ENCODE measurements at places on chromosomes 5 and 9.

GRCh38 chr5:149757956-149758355 lies 27.8 kb downstream of the PPARGC1B start:
- no peak for DNase-seq

- DNase-seq, result no peak
These were observed 128.4 kb downstream of the TMEM174 start for GRCh38 chr5:73301208-73301901.

GRCh38 chr5:162068412-162068811 lies 839 bp downstream of the GABRG2 start:
- no peak for DNase-seq

DNA sequence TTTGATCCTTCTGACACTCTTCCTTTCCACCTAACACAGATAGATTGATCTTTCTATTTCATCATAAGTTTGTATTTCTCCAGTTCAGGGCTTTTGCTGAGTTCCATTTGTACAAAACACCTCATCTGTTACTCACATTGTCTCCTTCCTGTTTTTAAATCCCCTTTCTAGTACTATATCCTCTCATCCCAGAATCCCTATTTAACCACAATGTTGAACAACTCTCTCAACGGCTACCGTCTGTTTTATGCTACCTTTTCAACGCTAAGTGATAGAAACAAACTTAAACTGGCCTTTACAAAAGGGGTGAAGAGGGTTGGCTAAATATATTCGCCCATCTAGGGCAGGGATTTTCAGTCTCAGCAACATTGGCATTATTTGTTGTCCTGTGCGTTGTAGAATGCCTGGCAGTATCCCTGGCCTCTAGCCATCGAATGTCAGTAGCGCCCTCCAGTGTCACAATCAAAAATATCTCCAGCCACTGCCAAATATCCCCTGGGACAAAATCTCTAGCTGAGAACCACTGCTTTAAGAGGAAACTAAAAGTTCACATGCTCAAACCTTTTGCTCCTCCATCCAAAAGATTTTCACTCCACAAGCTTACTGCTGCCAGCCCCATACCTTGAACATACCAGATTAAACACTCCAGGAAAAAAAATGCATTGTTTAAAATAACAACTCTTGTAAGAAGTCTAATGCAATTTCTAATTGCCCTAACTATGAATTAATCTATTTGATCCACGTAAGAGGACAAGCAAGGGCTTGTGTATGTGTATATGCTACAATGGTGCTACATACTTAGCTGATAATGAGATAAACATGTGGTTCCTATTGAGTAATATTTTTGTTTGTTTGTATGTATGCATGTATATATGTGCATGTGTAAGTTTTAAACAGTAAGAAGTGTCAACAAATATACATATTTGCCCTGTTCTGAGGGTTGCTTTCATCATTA lies 344.0 kb downstream of the PTPRD start:
- no peak for DNase-seq

DNA sequence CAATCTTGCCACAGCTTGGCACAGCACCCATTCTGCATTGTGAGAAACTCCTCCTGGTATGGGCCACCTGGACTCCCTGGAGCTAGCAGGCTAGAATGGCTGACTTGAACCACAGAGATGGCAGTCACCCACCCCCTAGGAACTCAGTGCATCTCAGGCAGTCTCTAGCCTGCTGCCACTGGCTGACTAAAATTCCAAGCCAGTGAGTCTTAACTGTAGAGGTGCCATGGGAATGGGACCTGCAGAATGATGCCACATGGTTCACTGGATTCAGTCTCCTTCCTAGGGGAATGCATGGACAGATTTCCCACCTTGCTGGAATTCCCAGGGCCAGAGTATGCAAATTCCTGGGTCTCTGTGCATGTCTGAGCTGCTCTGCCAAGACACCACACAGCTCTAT lies 382.9 kb downstream of the MAN2A1 start:
- no peak for DNase-seq

GRCh38 chr9:109805050-109805449 lies 25.1 kb downstream of the PALM2AKAP2 start:
- no peak for DNase-seq

- no peak for DNase-seq
These were observed 39.2 kb upstream of the ELOVL7 start for GRCh38 chr5:60883229-60883628.

GRCh38 chr9:7370988-7371387 lies 428.6 kb downstream of the DMAC1 start:
- no peak for DNase-seq

Measured in stimulated activated CD4-positive, alpha-beta T cell treated with anti-CD3 and anti-CD28 coated beads, Interleukin-4, amount 100 ng/mL, for 1 hour (primary cell).